ENCODE measurements at places on chromosomes 16 and 17. TPM values are rescaled to one million over a fixed set of nuclear protein-coding genes. Genes with fewer than 3 reads are reported as not detected.

The ITGAD gene
- total RNA-seq = not detected

The MLLT6 gene
- total RNA-seq = 8.6 TPM

- DNase-seq = peak; percentile 88
Measured at GRCh38 chr17:9240659-9241370, 219.5 kb downstream of the NTN1 start.

DNA sequence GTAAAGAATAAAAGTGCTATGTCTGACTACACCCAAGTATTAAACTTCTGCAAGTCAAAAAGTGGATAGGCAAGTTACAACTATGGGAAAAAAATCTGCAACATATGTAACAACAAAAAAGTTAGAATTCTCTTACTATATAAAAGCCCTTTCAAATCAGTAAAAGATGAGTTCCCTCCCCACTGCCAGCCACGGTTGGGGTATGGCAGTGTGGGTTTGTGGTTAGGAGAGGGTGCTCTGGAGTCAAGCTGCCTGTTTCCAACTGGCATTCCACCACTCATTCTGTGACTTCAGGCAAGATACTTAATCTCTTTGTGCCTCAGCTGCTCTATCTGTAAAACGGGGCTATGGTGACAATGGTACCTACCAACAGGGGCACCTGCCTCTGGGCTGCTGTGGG is 26.6 kb upstream of the MFSD6L start:
- no peak for DNase-seq

DNA sequence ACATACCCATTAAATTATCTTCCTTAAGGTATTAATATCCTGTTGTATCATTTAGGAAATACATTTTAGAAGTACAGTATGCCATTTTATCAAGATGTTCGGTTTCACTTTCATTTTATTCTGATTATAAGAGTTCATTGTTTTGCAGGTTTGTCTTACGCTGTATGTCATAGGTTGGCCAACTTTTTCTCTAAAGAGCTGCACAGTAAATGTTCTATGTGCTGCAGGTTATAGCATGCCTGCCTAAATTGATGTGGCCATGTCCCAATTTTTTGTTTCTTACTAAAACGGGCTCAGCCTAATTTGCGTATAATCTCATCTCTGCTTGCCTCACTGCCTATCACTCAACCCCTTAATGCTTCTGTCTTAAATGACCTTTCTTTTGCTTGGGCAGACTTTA is 126.4 kb downstream of the USP22 start:
- DNase-seq = no peak

DNA sequence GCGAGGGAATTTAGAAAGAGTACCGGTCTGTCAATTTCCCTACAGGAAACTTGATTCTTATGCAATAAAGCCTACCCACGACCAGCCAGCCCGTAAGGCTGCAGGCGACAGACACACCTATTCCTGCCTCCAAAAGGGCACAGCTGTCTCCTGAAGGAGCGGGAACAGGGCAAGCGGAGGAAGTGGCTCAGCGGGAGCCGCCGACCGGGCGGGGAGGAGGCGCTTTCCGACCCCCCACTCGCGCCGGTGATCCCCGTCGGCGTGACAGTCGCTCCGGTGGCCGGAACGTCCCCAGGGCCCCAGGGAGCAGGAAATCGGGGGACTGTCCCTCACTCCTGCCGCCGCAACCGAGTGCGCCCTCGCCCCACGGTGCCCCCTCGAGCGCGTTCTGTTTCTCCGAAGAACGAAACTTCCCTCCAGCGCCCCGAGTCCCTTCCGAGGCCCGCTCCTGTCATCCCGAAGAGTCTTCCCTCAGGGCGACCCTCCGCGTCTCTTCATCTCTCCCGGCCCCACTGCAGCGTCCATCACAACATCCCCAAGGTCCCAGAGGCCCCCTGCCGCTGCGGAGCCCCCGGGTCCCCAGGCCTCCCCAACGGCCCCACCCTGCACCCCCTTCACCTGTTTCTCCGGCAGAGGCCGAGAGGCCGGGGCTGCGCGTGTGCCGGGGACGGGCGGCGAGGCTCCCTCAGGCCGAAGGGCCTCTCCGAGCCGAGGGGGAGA is 421 bp downstream of the STAT3 start:
- DNase-seq = peak; percentile 50

DNA sequence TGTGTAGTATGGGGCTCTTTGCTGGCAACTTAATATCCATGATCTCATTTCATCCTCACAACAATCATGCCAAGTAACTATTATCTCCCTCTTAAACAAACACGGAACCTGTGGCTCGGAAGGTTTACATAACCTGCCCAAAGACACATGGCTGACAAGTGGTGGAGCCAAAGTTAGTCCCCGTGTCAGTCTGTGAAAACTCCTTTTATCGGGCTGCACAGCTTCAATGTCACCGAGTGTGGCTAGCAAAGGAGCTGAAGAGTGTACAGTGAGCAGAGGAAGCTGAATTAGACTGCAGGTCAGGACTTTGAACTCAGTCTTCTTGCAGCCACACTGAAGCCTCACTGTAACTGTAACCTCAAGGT is 80.3 kb downstream of the PARN start:
- DNase-seq = no peak

DNA sequence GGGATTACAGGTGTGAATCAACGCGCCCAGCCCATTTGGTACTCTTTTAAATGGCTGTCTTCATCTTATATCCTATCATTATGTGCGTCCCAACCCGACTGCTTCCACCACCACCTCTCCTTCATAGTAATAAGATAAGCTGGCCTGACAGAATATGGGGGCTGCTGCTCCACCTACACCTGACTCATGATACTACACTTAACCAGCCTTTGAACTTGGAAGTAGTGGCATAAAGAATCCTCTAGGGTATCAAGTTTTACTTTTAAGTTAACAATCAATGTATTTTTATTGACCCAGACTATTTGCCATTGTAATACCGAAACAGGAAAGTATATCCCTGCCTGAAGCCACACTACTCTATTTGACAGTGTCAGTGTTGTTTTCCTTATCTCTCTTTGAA is 18.8 kb downstream of the PDZD9 start:
- DNase-seq = no peak

- DNase-seq = peak; percentile 70
Measured at GRCh38 chr17:69223809-69224208, 4.8 kb downstream of the ABCA10 start.

DNA sequence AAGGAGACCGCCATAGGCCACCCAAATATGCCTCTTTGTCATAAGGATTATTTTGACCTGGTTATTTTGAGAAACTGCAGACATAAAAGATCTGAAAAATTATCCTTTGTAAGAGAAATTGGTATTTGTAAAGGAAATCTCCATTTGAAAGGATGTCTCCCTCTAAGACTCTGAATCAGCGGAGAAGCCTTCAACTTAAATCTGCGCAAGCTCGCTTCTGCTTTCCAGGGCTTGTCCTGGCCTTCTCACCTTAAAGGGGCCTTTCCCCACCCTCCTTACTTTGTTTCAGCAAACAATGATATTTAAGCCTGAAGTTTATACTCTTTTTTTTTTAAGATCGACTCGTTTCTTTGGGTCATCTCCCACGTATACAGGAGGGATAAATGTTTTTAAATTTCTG is 34.5 kb downstream of the HSBP1 start:
- no peak for DNase-seq

Measured in SJSA1 (cell line).